RPMI7951 (cell line): ENCODE measurements at places on chromosomes 5 and 9. TPM values are rescaled to one million over a fixed set of nuclear protein-coding genes. Genes with fewer than 3 reads are reported as not detected.

Gene DCAF10
- total RNA-seq, result 17.9 and 19.9 TPM in 2 replicates

Gene SCAI
- 3.1 and 3.5 TPM in 2 replicates for total RNA-seq

Gene KCNN2
- total RNA-seq, result not detected in 2 replicates

Gene C9orf72
- 2.3 and 2.6 TPM in 2 replicates for total RNA-seq

Gene SNCB
- total RNA-seq, result 1.3 TPM in 1 of 2 replicates, not detected in the other

Gene IL9
- not detected in 2 replicates for total RNA-seq

Gene TRAF2
- 10.1 and 13.7 TPM in 2 replicates for total RNA-seq

Gene ROPN1L
- 0.59 and 0.84 TPM in 2 replicates for total RNA-seq

- DNase-seq, result no peak
Observed at GRCh38 chr5:51650824-51651223, 267.6 kb downstream of the ISL1 start.

GRCh38 chr9:120368799-120369198 lies 211.2 kb downstream of the CDK5RAP2 start:
- DNase-seq, result no peak

DNA sequence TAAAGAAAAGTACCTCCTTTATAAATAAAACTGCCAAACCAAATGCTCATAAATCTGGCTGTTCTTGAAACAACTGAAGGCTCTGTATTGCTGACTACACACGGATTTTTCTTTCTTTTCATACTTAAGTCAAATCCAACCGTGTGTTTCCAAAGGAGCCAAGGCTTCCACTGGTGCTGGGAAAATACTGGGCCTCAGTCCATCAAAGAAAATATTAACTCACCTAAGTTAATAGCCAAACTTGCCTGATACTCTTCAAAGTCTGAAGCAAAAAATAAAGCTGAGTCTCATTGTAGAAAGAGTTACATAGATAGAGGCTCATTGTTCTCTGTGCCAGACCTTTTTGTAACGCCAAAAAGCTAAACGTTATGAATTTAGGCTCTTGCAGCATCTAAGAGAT lies 350.4 kb upstream of the CDH9 start:
- DNase-seq, result no peak

DNA sequence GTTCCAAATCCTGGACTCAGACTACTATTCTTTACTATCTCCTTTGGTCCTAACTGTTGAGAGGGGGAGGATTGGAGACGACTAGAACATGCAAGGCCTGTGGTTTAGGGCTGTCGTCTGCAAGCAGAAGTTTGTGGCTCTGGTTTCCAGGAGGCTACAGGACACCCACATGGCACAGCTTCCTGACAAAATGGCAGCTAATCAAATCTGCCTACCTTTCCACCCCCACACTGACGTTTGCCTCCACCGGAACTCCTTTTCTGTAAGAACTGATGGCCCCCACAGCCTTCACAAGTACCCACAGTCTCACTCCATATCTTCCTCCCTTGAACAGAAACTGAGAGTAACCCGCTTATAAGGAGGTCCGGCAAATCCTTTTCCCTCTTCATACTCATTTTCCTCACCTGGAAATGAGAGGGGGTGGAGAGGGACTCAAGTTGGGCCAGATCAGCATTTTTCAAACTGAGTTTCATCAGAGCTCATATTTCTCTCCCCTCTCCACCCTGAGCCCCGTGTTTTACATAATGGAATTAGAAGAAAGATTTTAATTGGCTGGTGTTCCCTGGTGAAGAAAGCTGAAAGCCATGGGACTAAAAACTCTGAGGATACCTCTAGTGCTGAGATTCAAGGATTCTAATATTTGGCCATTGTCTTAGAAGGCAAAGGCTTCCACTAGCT lies 5.2 kb downstream of the SLC31A2 start:
- no peak for DNase-seq

DNA sequence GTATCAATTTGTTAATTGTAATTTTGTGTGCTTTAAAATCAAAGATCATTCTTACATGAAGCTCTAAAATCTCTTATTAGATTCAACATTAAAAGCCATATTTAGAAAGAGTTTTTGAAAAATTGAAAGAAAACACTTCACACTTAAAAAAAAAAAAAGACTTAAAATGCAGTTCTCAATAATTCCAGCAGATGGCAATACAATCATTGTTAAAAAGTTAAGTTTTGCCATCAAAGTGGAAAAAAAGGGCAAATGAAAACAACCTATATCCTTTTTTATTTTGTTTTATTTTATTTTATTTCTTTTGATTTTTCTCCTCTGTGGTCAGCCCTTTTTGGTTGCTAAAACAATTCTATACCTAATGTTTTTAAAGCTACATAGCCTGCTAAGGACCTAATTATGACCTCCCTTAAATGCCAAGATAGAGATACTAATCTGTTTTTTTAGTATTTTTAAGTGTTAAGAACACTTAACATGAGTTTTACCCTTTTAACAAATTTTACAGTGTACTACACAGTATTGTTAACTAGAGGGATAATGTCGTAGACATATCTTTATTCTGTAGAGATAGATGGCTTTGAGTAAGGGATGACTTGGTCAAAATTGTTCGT lies 154.2 kb upstream of the DAB2 start:
- DNase-seq, result peak; percentile 11

DNA sequence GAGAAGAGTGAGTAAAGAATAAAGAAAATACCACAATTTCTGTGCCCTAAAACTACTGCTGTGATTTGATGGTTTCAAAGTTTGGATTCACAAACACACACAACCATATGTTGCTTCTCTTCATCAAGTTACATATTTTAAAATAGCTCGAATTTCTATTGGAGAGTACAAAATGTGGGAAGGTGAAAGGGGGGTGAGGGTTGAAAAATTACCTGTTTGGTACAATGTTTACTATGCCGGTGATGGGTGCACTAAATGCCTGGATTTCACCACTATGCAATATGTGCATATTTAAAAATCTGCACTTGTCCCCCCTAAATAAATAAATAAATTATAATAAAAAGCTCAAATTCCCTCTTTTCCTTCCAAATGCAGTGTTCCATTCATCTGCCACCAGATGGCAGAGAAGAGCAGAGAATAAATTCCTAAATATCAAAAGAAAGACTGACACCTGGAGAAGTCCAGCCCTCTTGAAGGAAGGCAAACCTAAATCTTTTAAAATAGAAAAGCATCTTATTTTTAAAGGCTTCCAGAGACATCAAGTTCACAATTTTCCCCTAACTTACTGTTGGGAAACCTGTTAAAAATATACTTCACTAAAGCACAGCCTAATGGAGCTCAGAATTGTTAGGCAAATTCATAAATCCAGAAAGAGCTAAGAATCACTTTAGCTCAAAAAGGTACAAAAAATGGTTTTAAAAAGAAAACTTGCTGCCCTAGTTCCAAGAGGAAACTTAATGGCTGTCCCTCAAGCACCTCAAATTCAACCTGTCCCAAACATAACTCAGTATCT lies 24.8 kb upstream of the HNRNPA0 start:
- DNase-seq, result peak; percentile 33

- no peak for DNase-seq
Observed at GRCh38 chr9:90099262-90099963, 494.6 kb downstream of the GADD45G start.

DNA sequence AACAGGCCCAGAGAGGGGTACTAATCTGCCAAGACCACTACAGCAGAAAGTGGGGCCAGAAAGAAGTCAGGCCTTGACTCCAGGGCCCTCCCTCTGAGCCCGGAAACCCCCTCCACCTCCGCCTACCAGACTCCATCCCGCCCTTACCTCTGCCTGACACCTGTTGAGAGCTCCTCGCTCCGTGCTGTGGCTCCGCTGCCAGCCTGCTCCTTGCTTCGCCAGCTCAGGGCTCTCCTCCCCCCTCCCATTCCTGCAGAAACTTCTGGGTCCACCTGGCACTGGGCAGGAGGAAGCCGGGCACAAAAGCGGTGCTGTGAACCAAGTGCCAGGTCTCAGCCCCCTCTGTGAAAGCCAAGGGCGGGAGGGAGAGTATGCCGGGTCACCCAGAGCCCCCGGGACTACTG lies 6.4 kb upstream of the ST6GALNAC6 start:
- DNase-seq, result no peak

DNA sequence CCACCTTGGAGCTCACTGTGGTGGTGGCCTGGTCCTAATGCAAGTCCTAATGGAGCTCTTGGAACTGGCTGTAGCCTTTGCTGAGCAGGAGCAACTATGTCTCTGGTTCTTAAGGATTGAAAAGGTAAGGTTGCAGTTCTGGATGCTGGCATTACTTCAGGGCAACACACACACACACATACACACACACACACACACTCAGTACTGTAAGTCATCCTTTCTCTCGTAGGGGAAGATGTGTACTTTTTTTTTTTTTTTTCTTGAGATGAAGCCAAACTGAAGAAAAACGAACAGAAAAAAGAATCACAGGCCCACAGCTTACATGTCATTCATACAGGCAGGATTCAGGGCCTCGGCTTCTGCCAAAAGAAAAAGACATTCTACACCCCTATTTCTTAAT lies 81.1 kb upstream of the RPS23 start:
- DNase-seq, result no peak

DNA sequence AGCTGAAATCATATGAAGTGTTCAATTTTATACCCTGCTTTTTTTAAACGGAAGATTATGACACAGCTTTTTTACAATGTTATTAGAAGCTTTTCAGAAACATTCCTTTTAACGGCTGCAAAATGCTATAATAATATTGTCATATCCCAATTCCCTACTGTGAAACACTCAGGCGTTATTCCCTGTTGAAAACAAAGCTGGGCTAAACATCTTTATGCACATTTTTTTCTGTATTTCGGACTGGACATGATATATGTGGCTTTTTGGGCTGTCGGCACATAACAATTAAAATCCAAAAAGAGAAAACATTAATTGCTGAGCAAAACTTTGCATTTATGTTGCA lies 12.0 kb upstream of the CTSL start:
- DNase-seq, result no peak

- no peak for DNase-seq
Observed at GRCh38 chr5:148808864-148809642, 17.4 kb upstream of the ADRB2 start.

DNA sequence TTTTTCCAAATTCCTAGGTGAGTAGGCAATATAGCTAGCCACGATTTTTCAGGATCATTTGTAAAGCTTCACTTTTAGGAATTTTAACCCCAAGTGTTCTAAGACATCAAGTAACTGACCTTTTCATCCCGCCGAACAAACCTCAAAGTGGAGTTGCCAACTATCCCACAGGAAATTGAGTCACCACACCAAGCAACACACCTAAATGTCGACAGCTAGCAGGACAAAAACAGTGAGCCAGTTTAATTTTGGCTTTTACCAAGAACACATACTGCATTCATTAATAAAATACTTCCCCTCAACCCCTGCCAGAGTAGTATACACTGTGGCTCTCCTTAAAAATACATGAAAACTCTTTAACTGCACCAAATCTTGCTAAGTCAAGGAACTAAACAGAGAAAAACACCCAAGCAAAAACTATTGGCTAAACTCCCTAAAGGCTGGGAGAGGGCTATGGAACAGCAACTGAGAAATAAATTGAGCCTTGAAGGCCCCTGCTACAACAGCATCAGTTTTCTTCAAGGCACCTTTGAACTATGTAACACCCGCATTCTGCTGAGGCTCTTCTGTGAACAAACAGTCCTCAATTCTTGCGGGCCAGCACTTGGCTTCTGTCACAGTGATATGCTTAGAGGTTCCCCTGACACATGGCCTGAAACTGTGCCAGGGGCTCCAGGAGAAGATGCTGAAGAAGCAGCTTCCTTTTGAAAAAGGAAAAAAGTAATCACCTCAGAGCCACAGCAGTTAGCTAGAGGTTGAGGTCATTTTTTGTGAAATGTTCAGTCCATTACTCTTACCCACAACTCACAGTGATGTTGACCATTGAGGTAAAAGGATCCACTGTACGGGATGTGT lies 459.6 kb downstream of the RAB3C start:
- DNase-seq, result peak; percentile 82

DNA sequence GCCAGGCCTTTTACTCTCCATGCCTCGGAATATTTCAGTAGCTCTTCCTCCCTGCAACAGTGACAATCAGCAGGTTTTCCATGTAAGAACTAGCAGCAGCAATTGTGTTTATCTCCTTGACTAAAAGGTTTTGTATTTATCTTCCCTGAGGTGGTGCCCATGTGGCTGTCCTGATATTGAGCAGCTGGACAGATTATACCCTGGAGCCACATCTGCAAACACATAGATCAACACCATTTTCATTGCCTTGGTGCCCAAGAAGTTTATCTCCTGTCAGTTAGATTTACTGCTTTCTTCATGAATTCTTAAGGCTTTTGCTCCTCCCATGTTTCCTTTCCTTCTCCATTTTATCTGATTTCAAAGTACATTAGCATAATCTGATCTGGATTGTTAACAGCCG lies 378.4 kb downstream of the SPATA31D1 start:
- DNase-seq, result peak; percentile 1

DNA sequence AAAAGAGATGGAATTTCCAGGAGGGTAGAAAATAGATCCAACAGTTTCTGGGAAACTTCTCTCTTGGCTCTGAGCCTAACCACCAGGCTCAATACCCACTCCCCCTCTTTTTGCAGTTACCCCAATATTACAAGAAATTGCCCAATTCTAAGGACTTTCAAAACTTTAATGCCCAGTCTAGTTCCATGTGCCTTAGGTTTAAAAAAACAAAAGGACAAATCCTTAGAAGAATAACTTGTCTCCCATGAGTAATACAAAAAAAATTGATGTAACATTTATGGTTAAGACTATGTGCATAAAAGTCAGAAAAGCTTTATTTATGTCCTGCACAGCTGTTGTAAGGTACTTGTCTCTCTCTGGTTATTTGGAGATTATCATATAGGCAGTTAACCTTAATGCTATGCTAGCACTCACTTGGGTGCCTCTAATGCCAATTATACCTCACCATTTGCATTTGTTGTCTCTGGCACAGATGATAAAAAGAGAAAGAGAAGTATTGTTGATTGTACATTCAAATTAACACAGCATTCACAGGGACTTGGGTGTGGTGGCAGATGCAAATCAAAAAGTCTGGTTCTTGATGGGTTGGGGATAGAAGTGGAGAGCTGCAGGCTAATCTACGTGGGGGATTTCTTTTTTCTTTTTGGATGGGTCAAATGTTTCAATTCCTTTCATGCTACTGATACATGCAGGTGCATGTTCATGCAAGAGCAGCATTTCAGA lies 159.4 kb downstream of the PIK3R1 start:
- no peak for DNase-seq

DNA sequence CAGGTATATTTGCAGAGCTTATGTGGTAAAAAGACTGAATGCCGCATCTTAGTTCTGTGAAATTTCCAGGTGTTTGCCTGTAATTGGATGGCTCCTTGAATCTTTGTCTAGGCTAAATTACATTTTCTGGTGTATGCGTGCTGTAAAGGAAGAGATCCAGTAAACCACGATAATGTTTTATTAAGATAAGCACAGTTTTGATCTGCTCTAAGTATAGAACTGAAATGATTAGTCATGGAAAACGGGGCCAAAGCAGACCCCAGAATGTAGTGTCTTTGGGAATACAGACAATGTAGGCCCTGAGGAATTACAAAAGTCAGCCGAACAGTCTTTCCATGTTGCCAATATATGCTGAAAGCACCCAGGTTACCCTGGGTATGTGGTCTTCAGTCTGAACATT lies 257.3 kb downstream of the FANCC start:
- DNase-seq, result no peak
